IMR-90 (cell line): ENCODE measurements at places on chromosomes 7 and 10. TPM values are rescaled to one million over a fixed set of nuclear protein-coding genes. Genes with fewer than 3 reads are reported as not detected.
A peak's percentile ranks its signal among the peaks of the same experiment; 100 is the strongest.

GRCh38 chr7:17580141-17580540, 281.7 kb downstream of the AHR start:
- no peak overlapping the region for H3K4me3 ChIP-seq
- H3K4me1 ChIP-seq: peaks cover 2% of the 10 kb centered on the region
- no peaks in the 10 kb centered on the region for H3K27me3 ChIP-seq

DNA sequence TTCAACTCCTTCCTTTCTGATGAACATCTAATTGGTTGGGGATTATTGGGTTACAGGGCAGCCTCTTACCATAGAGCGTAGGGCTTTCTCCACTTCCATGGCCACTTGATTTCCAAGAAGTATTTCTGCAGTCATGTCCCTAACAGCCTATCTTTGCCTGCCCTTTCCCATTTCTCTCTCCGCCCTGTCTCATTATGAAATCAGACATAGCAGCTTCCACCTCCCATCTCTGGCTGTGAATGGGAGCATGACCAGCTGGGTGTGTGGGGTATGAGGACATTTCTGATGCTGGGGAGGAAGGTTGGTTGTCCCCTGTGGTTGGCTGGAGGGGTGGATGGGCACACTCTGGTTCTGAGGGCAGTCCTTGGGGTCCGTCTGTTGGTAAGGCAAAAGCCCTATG, 41.2 kb downstream of the ADCYAP1R1 start:
- no peak overlapping the region for H3K4me3 ChIP-seq
- H3K27ac ChIP-seq: no peak overlapping the region
- no peaks in the 10 kb centered on the region; the same call in 1 of the 2 replicates for H3K27me3 ChIP-seq

GRCh38 chr10:10865913-10866312, 151.8 kb upstream of the CELF2 start:
- 0 out of 2 replicates have a peak, but pooled peaks cover under 1% of the 10 kb centered on the region for H3K4me1 ChIP-seq
- DNase-seq: no peak
- no peaks in the 10 kb centered on the region for H3K36me3 ChIP-seq
- H3K4me3 ChIP-seq: no peak overlapping the region

GRCh38 chr7:22972207-22972606, 41.7 kb downstream of the HYCC1 start:
- no peak overlapping the region for H3K27ac ChIP-seq
- H3K27me3 ChIP-seq: no peaks in the 10 kb centered on the region
- no peak for DNase-seq
- H3K4me1 ChIP-seq: no peaks in the 10 kb centered on the region
- peaks cover 19% of the 10 kb centered on the region for H3K36me3 ChIP-seq
- no peak overlapping the region for H3K4me3 ChIP-seq

The PLAC9 gene
- total RNA-seq: 1.6 and 1.9 TPM in 2 replicates

DNA sequence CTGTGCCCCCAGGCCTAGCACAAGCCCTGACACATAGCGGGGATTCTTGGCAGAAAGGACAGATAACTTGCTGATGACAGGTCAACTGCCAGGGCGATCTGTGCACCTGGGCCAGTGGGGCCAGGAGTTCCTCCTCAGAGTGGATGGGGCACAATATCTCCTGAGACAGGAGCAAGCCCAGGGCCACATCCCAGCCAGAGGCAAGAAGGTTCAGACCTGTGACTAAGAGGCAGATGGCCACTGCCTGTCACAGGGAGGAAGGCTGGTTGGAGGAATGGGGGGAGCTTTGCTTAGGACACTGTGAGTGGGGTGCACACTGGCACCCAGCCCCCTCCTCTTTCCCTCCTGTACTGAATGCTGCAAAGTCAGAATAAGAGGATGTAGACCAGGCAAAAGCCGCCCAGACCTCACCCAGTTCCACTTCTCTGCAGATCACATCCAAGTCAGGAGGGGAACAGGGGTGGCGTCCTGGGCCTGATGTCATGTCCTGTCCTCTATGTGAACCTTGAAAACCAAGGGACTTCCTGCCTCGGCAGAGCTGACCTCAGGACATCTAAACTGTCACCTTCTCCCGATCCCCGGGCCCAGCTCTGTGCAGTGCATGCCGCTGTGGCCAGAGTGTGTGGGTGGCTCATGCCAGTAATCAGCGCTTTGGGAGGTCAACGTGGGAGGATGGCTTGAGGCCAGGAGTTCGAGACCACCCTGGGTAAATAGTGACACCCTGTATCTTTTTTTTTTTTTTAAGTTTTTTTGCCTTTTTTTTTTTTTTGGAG, 1.3 kb downstream of the GUSB start:
- no peak for DNase-seq

DNA sequence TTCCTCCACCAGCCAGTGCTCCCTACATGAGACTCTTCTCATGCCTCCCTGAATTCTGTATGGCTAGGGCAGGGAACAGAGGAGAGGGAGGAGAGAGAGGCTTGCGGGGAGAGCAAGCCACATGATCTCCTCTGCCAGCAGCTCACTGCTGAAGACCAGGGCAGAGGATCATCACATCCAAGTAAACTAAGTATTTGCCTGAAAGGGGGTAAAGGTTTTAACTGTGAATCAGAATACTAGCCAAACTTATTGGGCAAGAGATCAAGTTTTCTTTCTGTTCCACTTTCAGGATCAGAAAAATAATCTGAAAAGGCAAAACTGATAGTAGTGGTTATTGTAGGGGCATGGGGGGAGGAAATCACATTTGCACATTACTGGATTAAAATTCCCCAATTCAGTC, 17.8 kb upstream of the ERCC6 start:
- no peaks in the 10 kb centered on the region for H3K36me3 ChIP-seq
- no peaks in the 10 kb centered on the region; the same call in 1 of the 2 replicates for H3K27me3 ChIP-seq
- peak; percentile 15 for DNase-seq
- H3K4me1 ChIP-seq: peaks cover 2% of the 10 kb centered on the region; the same call in 1 of the 2 replicates

The ECHDC3 gene
- 2.8 and 4.3 TPM in 2 replicates for total RNA-seq

DNA sequence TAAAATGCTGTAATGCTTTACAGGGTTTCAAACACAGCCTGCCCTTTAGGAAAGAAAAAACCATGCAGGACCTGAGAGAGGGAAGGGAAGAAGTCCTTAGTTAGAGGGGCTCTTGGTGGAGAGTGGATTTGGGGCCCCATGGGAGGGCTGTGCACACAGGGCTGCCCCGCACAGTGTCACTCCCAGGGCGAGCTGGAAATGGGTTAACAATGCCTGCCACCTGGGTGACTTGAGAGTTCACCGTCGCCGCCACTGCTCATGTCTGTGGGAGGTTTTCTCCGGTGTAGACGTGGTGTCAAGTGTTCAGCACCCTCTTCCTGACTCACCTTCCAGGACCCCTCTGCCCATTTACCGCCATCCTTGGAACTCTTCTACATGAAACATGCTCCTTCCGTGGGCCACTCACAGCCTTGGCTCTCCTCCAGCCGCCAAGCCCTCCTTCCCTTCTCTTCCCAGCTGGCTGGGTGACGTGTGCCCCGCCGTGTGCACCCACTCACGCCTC, 686.4 kb downstream of the SDK1 start:
- no peaks in the 10 kb centered on the region for H3K36me3 ChIP-seq
- no peak overlapping the region for H3K4me3 ChIP-seq
- DNase-seq: no peak
- no peak overlapping the region for H3K27ac ChIP-seq

GRCh38 chr7:72538856-72539255, 126.7 kb upstream of the CALN1 start:
- H3K4me1 ChIP-seq: no peaks in the 10 kb centered on the region
- H3K36me3 ChIP-seq: no peaks in the 10 kb centered on the region
- H3K27me3 ChIP-seq: no peaks in the 10 kb centered on the region
- no peak overlapping the region for H3K4me3 ChIP-seq

DNA sequence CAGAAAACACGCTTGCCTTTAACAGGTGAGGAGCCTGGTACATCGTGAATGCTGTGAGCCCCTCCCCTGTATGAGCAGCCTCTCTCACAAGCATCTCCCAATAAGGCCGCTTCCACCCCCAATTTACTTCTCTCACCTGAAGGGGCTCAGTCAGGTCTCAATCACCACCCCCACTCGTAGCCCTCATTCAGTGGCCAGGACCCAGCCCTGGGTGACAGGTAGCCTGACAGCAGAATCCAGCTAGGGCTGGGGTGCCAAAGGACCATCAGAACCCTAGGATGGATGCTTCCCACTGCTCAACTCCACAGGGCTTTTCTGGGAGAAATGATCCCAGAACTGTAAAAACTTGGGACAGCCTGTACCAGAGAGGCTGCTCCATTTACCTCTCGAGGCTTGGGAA, 6.4 kb upstream of the NDST2 start:
- H3K4me1 ChIP-seq: peaks cover 10% of the 10 kb centered on the region
- H3K27me3 ChIP-seq: no peaks in the 10 kb centered on the region
- no peak overlapping the region for H3K27ac ChIP-seq
- no peak overlapping the region for H3K4me3 ChIP-seq
- no peak for DNase-seq

The DLX6 gene
- not detected in 2 replicates for total RNA-seq

DNA sequence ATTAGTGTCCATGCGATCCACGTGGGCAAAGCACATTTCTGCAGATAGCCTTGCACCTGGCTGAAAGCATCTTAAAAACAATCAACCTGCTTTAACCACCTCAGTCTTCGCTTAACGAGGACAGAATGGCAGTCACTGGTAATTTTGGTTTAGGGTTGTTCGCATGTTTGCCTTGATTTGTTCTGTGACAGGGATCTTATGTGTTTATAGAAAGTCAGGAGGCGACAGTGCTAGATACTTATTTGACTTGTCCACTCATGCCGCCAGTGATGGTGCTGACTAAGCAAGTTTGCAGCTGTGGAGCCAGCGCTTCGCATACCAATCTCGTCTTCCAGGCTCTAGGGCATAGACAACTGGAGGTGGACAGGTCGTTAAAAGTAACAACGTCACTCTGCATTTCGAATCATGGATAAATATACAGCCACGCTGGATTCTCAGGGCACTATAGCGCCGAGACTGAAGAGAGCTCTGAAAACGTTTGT, 1.2 kb upstream of the TMEM243 start:
- H3K27me3 ChIP-seq: no peaks in the 10 kb centered on the region
- H3K36me3 ChIP-seq: peaks cover 2% of the 10 kb centered on the region; the same call in 1 of the 2 replicates
- DNase-seq: no peak
- peaks cover 6% of the 10 kb centered on the region for H3K4me1 ChIP-seq
